CD4-positive, alpha-beta T cell treated with Interleukin-6 at 100 ng/mL for 8 hours (primary cell): ENCODE measurements at places on chromosomes 2 and 18.

- DNase-seq: no peak
Observed at GRCh38 chr2:64063924-64064331, 44.7 kb upstream of the VPS54 start.

DNA sequence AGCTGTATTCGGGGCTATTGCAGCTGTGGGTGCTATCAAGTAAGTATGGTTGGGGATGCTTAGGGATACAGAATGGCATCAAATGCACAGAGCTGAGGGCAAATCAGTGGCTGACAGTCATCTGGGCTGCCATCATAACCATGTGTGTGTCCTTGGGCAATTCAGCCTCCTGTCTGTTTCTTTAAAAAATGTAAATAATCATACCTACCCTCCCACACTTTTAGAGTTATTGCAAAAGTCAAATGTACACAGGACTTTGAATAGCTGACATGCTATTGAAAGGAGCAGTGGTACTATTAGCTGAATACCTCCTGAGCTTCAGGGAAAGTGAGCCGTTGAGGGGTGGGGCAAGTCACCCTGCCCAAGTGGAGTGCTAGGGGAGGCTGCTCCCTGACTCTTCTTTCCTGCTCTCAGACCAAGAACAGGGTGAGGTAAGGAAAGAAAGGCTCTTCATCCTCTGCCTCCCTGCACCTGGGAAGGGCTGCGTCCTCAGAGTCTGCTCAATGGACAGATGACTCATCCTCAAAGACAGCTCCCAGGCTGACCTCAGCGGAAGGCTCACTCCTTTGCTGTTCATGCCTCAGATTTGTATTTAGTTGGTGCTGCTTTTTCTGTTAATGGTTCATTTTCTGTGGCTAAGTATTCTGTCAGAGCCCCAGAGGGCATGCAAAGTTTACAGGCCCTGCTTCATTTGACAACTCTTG is 54.9 kb upstream of the BZW1 start:
- DNase-seq: no peak

GRCh38 chr18:3675994-3676393 is 226.0 kb downstream of the TGIF1 start:
- no peak for DNase-seq

DNA sequence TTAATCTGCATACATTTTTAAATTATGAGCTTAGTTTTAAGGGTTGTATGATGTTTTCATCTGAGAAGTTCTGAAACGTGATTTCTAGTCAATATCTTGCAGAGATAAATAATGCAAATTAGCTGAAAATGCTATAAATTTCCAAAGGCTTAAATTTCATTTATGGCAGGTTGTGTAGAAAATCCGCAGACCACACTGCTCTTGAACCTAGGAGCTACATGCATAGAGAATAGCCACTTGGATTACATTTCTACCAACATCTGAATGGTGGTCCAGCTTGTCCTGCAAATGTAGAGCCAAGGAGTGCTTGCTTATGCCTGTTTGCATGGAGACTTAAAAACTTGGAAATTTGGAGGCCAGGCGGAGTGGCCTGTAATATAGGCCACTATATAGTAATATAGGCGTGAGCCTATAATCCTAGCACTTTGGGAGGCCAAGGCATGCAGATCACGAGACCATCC is 6.8 kb downstream of the MAT2A start:
- no peak for DNase-seq

DNA sequence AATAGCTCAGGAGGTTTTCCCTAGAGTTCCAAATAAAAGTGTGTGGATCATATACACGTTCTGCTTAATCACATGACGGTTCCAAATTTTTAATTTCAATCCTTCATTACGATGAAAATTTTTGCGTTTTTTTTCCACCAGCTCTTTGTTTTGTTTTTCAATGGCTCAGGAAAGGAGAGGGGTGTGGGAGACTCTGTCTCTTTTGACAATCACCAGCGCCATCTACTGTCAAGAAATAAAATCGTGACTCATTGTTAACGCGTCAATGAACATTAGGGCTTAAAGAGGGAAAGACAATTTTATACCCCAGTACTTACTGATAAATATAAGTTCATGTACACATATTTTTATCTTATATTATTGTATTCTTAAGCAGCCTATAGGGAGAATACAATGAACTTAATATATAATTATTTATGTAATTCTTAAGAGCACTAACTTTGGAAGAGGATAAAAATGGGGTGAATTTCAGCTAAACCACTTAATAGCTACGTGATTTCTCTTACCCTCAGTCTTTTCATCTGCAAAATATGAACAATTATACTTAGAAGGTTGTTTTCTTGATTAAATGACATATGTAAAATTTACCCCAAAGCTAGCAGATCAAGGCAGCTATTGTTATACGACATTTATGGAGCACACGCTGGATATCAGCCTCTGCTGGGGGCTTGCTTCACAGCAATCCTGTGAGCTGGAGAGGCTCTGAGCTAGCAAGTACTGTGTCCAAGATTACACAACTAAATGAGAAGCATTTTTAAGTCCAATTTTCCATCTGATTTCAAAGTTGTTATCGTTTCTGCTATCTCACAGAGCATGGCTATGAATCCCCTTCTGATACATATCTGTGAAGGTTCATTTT is 47.4 kb upstream of the RMDN2 start:
- peak; percentile 57 for DNase-seq

DNA sequence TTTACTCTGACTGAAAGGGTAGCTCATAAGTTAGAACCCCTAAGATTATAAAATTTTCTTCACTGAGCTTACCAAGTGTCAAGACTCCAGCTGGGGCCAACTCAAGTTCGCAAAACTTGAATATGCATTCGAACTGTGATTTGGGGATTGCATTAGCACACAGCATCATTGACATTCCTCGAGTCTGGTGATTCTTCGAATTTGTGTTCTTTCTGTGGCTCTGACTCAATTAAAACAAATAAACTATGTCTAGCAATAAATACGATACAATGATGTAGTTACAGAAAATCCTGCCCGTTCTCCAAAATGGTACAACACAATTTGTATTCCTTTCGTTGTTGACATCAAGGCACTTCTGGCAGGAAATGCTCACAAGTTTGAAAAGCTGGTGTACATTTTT is 11.1 kb downstream of the CCL20 start:
- no peak for DNase-seq

DNA sequence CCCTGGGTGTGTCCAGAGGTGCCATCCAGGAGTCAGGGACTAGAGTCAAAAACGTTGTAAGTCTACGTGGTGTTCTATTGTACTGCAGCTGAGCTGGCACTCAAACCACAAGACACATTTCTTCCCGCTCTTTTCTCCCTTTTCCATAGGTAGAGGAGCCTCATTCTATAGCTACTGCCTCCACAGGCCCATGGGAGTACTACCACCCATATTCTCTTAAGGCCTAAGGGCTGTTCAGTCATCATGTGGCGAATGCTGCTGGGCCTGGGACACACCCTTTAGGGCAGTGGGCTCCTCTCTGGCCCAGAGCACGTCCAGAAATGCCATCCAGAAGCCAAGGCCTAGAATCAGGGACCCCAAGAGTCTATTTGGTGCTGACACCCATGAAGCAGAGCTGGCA is 1271.7 kb downstream of the CNTNAP5 start:
- no peak for DNase-seq

GRCh38 chr18:52340406-52341102 is 557 bp downstream of the DCC start:
- no peak for DNase-seq
